Spinal cord (tissue), 10 donors: ENCODE measurements at places on chromosomes 12 and 14. TPM values are rescaled to one million over a fixed set of nuclear protein-coding genes. Genes with fewer than 3 reads are reported as not detected.

The MGP gene
- 326 TPM for total RNA-seq

The IRF9 gene
- 81.4 TPM for total RNA-seq

The LPAR5 gene
- 3.5 TPM for total RNA-seq

The LYZ gene
- total RNA-seq = 9.1 TPM

The AGAP2 gene
- total RNA-seq = 27.5 TPM

The DTX1 gene
- total RNA-seq = 23.3 TPM

The PMCH gene
- 0.33 TPM for total RNA-seq

The FSCB gene
- 0.10 TPM for total RNA-seq

The PTCSC3 gene
- total RNA-seq = not detected

The COL2A1 gene
- total RNA-seq = 26.7 TPM

The SLC41A2 gene
- 60.6 TPM for total RNA-seq

The DHH gene
- 5.4 TPM for total RNA-seq

The TAS2R42 gene
- not detected for total RNA-seq

The PRB2 gene
- not detected for total RNA-seq

The MIP gene
- not detected for total RNA-seq

The ALDH2 gene
- total RNA-seq = 45.4 TPM

The GLIPR1L1 gene
- not detected for total RNA-seq

The NGB gene
- 2.6 TPM for total RNA-seq

The TAS2R43 gene
- total RNA-seq = 10.8 TPM

The ABCD2 gene
- 4.0 TPM for total RNA-seq

The NPAS3 gene
- 44.2 TPM for total RNA-seq

The HSP90AA1 gene
- 1,087 TPM for total RNA-seq

The PTPRO gene
- total RNA-seq = 29.9 TPM

The CLEC14A gene
- total RNA-seq = 11.1 TPM
